ENCODE measurements at places on chromosomes 7 and 10. TPM values are rescaled to one million over a fixed set of nuclear protein-coding genes. Genes with fewer than 3 reads are reported as not detected.

The KNDC1 gene
- 0.14 TPM for total RNA-seq

The CDCA7L gene
- 2.5 TPM for total RNA-seq

The BMPER gene
- 0.54 TPM for total RNA-seq

The ANXA8 gene
- total RNA-seq: not detected

The TMEM213 gene
- not detected for total RNA-seq

The KIF11 gene
- total RNA-seq: 0.81 TPM

The C10orf71 gene
- total RNA-seq: 0.14 TPM

The GJD4 gene
- not detected for total RNA-seq

The AMPH gene
- 5.9 TPM for total RNA-seq

The EN2 gene
- 0.27 TPM for total RNA-seq

The VWA2 gene
- 0.28 TPM for total RNA-seq

The SPDYE6 gene
- not detected for total RNA-seq

The AIFM2 gene
- total RNA-seq: 17.9 TPM

The ELOVL3 gene
- not detected for total RNA-seq

The PLA2G12B gene
- total RNA-seq: not detected

The RBP3 gene
- total RNA-seq: not detected

The CTNNA3 gene
- total RNA-seq: 0.95 TPM

The TACC2 gene
- 71.0 TPM for total RNA-seq

The IQUB gene
- 1.4 TPM for total RNA-seq

The DHX32 gene
- 11.1 TPM for total RNA-seq

The ACHE gene
- 3.7 TPM for total RNA-seq

The TACR2 gene
- 0.27 TPM for total RNA-seq

The NAT16 gene
- total RNA-seq: not detected

The ITIH5 gene
- 74.5 TPM for total RNA-seq

All from thoracic aorta (tissue), 2 donors.